ENCODE measurements at places on chromosomes 2 and 18.
A peak's percentile ranks its signal among the peaks of the same experiment; 100 is the strongest.

GRCh38 chr2:56133441-56133840 is 50.3 kb upstream of the CCDC85A start:
- no peak for DNase-seq

DNA sequence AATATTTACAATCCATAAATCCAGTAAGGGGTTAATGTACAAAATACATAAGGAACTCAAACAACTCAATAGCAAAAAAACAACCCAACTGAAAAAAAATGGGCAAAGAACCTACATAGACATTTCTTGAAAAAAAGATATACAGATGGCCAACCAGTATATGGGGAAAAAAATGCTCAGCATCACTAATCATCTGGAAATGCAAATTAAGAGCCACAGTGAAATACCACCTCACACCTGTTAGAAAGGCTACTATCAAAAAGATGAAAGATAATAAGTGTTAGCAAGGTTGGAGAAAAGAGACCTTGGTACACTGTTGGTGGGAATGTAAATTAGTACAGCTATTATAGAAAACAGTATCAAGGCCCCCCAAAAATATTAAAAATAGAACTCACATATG is 14.6 kb downstream of the AP1S3 start:
- DNase-seq: no peak

DNA sequence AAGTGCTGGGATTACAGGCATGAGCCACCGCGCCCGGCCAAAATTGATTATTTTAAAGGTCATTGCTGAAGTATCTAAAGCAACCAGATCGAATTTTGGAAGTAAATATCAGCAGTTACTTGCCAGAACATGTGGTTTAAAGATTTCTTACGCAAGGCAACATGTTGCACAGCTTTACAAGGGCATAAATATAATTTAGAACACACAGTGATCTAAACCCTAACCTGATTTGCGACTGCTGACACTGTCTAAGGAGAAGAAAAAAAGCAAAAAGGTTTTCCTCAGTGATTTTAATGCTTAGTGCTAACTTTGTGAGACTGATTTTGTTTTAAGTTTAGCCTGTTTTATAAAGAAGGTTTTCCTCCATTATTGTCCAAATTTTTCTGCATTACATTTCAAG is 569.9 kb upstream of the LINC00305 start:
- DNase-seq: no peak

GRCh38 chr2:288758-289361 is 969 bp upstream of the ALKAL2 start:
- no peak for DNase-seq

GRCh38 chr2:239544143-239544917 is 143.5 kb upstream of the HDAC4 start:
- no peak for DNase-seq

GRCh38 chr2:188340257-188340656 is 48.6 kb downstream of the GULP1 start:
- no peak for DNase-seq

DNA sequence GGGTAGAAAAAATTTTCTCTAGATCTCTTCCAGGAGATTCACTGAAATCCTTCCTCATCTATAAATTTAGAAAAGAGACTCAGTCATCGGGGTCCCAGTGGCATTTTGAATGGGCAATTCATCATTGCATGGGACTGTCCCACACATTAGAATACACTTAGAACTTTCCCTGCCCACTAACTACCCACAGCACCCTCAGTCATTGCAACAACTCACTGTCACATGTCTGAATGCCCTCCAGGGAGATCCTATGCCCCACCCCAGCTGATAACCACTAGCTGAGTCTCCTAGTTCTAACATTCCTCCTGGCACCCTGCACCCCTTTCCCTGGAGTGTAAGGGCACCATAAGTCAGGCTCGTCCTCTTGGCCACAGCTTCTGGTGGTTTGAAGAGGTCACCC is 89.6 kb downstream of the INSIG2 start:
- DNase-seq: no peak

DNA sequence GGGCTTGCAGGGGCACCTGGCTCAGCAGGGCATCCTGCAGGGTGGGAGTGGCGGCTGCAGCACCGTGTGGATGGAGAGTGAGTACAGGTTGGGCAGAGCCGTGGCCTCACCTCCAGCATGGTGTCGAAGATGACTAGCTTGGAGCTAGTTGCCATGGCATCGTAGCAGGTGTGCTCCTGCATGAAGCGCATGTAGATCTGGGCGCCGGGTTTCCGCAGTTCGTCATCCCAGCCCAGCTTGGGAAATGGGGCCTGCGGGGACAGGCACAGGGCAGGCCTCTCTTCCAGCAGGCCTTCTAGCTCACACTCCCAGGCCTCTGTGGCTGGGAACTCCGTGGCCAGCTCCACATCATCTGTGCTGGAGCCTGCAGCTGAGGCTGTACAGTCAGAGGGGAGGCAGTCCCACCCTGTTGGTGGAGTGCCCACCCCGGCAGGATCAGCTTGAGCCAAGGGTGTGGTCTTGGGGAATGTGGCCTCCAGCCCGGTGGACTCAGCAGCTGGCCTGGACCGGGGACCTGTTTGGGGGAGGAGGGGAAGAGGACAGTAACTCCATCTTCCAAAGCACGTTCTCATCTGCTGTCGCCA is 1.6 kb downstream of the PRKAG3 start:
- DNase-seq: no peak

DNA sequence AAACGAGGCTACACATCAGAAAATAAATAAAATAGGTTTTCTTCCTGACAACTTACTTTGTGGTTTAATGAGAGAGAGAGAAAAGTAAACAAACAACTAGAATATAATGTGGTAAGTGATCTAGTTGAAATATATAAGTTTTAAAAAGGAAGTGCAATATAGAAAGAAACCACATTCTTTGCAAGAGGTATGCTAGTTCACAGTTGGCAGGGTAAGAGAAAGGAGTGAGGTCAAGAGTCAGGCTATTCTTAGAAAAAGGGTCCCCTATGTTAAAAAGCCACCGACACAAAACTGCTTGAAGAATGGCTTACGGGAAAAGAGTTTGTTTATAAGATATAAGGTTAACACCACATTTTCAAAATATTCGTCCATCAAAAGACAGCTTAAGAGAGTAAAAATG is 462.1 kb downstream of the ERBB4 start:
- DNase-seq: no peak

DNA sequence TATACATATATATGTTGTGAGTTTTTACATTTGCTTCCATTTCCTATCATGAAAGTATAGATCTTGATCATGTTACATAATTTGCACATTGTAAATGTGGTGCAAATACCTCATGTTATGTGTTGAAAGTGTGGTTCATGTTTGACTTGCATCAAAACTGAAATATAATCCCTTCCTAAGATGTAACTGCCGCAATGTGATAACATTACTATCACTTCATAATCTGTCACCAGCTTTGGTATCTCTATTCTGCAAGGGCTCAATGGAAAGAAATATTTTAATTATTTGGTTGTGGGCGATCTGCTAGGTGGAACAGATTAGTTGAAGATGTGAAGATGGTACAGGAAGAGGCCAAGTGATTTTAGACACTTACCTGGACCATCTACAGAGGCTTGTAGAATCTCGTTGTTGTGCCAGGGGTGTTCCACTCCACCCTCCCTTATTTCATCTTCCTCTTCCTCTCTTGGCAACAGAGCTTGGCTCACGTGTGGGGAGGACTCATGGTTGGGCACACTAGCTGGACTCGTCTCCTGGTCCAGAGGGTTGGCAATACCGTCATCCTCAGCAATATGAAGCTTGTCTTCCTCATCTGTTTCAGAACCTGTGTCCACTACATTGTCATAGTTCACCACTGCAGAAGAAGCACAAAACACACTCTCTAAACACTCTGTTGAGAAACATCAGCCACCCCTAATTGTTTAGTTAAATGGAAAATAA is 90.4 kb downstream of the ZEB2 start:
- DNase-seq: no peak

DNA sequence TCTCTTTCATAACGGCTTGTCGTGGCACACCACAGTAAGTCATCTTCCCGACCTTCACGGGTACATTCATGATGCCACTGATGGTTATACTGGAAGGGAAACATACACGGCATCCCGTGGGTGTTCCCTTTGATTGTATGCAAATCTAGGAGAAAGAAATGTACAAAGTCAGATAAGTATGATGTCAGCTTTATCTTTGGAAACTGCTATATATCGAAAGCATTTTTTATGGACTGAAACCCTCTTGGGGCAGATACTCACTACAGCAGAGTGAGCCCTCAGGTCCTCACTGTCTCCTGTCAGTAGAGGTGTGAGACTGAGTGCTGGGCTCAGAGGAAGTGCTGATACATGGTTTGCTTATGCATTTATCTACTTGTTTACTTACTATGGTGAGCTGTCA is 20.4 kb downstream of the PLA2R1 start:
- DNase-seq: no peak

- no peak for DNase-seq
Measured at GRCh38 chr2:204072443-204073324, 136.1 kb downstream of the ICOS start.

- no peak for DNase-seq
Measured at GRCh38 chr2:66366619-66367018, 68.3 kb upstream of the MEIS1 start.

DNA sequence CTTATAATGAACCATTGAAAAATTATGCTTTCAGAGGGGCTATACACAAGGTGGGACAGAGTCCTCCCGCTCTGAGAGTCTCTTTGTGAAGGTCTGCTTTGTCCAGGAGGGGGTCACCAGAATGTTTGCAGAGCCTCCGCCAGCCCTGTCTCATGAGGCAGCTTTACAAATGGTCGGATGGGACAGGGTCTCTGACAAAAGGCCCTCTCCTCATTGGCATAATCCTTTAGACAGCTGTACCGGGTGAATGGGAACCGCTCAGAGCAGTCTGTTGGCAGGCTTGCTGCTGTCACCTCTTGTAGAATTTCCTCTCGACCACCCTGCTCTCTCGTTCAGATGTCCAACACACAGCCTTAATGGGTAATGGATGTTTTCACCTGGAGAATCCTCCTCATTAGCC is 40.2 kb upstream of the TGIF1 start:
- no peak for DNase-seq

DNA sequence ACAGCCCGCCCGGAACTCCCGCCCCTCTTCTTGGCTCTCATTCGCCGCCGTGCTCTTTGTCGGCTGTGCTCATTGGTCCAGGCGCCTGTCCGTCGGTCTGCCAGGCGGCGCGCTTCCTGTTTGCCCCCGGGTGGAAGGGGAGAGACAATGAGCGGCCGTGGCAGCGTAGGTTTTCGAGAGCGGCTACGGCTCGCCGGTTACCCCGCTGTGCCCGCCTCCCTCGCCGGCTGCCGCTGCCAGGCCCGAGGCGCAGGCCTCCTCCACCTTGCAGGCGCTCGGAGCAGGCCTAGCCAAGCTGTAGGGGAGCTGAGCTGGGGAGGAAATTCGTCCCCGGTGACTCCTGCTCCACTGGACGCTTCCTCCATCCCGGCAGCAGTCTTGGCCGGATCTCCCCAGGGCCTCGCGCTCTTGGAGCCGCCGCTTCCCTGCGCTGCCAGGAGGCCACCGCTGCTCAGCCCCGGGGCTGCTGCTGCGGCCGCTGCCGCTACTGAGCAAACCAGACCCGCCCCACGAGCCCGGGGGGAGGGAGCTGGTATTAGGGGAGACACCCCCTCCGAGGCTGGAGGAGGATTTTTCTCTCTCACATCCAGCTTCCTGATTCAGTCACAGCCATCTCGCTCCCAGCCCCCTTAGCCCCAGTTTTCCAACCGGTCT is at the start of gene SP3:
Gene SP3, minus strand, starts transcription at position 2 of the 654 bp plus-strand sequence. CDS start 202 bp downstream, outside the sequence.
- DNase-seq: peak; percentile 87

- DNase-seq: no peak
Measured at GRCh38 chr2:55089726-55090125, 39.5 kb upstream of the RTN4 start.

DNA sequence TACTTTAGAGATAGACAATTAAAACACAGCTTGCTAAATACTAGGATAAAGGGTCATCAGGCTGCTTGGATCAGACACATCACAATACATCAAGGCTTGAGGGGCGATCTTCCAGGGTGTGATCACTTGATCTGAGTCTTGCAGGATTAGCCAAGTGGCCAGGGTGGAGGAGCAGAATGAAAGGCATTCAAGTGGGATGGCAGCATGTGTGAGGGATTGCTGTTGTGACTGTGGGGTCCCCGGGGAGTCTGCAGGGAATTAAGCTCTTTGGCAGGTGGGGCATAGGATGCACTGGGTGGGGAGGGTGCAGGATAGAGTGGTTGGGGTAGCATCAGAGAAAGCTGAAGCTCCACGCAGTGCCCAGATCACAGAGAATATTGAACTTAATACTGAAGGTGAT is 58.0 kb upstream of the TMEM163 start:
- no peak for DNase-seq

DNA sequence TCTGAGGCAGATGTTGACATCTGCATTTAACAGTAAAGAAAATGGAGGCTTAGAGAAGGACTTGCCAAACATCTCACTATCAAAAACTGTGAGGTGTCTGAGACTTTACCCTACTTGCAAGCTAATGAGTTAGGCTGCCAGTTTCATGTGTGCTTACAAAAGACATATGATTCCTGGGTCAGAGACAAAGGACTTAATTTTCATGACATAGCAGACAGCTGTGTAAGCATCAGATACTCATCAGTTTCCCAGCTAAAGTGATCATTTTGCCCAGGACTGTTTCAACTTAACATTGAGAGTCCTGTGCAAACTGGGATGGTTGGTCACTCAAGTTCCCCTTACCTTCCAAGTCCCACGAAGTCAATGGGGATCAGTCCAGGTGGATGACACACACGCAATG is 18.9 kb upstream of the DAPL1 start:
- DNase-seq: no peak

GRCh38 chr2:224151680-224152310 is 112.7 kb upstream of the SERPINE2 start:
- DNase-seq: no peak

DNA sequence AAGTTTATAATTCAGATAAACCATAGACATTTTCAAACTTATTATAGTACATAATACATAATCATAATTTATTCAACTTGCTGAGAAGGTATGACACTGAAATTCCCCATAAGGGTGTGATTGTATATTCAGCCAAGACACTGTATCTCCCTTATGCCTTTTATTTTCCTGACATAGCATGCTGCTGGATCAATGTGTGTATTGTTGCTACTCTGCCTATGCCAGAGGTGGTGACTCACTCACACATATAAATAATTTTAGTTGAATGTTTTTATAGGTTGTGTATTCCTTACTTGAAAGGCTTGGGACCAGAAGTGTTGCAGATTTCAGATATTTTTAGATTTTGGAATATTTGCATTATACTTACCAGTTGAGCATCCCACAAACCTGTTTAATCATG is 86.8 kb downstream of the VRK2 start:
- DNase-seq: no peak

GRCh38 chr2:13230221-13230620 is 513.5 kb downstream of the TRIB2 start:
- no peak for DNase-seq

- no peak for DNase-seq
Measured at GRCh38 chr2:95314964-95315611, 17.9 kb downstream of the KCNIP3 start.

Measured in NCI-H2029 treated with DMSO at 0.1 percent for 48 hours (cell line).